ENCODE measurements at places on chromosomes 7 and 10.

DNA sequence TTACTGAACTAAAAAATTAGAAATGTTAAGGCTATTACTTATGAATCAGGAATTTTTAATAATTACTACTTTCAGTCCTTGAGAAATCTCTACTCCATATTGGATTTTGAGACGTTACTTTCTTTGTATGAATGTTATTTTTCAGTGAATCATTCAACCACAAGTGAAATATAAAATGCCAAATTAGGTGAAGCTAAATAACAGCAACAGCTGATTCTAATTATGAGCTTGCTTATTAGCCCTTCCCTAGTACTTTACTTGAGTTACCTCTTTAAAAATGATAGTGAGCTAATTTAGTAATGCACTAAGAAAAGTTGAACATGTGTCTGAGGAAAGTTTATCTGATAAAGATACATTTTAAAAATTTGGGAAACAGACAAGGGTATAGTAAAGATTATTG is 51.4 kb downstream of the PCGF5 start:
- DNase-seq = peak; percentile 82

GRCh38 chr10:69955211-69955805 is 97.3 kb upstream of the MACROH2A2 start:
- no peak for DNase-seq

DNA sequence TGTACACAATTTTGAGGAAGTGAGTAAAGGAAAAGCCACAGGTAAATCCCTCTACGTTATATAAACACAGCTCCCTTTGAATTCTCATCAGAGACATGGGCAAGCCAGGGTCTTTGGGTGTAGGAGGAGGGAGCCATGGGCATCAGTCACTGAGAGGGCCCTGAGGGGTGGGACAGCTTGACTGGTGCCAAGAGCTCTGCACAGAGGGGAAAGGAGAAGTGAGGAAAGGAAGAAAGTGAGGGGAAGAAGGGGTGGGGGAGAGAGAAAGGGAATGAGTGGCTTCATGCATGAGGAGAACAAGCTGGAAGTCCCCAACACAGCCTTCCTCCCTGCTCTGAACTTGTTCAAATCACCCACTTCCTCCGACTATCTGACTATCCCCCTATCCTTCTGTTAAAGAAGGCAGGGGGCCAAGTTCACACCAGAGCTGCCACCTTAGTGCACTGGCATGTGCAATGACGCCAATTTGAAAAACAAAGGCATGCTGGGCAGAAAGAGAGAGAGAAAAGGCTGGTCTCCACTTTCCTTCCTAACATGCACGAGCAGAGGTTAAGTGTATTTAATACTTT is 16.4 kb upstream of the RNF148 start:
- no peak for DNase-seq

DNA sequence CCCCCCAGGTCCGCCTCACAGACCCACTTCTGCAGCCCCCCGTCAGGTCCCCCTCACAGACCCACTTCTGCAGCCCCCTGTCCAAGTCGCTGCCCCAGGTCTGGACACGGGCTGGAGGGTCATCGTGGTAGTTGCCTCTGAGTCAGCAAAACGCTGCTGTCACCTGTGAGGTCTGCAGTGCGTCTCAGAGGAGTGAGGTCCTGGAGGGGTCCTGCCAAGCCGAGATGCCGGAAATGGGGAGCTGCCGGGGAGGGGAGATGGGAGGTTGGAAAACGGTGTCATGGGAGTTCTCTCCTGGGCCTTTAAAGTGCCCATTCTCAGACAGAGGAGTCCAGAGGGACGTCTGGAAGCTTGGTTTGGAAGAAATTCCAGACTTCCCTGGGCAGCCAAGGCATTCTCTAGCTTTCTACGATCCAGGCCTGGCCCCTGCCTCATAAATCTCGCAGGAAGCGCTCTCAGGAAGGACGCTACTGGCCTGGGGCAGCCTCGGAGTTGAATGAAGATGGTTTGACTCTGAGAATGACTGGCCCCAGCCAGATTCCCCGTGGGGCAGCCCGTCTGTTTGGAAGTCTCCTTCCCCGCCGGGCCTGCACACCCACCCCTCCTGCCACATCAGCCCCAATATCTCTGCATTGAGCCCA is 38.7 kb downstream of the CALML3 start:
- DNase-seq = peak; percentile 62

DNA sequence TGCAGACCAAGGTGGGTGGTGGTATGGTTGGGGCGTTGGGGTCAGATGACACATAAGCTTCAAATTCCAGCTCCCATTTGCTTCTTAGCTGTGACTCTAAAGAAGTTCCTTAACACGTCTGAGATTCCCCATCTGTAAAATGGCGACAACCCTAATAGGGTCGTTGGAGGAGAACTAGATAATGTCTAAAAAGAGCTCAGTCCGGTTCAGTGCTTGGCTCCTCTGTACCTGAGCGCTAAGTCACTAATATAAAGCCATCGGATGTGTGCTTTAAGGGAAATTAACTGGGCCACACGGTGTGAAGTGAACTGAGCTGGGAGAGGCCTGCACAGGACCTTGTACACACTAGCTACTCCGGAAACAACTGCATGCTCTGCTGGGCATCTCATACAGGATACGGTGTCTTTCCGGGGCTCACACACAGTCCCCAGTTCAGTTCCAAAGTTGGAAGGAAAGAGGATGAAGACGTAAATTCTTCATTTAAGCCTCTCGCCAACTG is 476 bp upstream of the ZFYVE27 start:
- DNase-seq = no peak

DNA sequence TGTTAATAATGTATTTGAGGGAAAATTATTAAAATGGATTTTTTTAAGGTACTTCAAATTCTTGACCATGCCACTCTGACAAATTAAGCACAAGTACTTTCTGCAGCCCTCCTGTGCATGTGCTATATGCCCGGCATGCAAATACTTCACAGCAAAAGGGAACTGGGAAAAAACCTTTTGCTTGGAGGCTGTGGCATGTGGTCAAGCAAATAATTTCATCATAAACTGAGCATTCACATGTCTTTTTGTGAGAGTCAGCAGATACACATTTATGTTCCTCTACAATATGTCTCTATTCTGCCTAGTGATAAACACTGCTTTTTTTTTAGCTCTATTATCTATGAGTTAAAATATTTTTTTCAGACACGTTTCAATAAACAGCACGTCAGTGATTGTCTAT is 53.7 kb upstream of the SEMA3A start:
- no peak for DNase-seq

DNA sequence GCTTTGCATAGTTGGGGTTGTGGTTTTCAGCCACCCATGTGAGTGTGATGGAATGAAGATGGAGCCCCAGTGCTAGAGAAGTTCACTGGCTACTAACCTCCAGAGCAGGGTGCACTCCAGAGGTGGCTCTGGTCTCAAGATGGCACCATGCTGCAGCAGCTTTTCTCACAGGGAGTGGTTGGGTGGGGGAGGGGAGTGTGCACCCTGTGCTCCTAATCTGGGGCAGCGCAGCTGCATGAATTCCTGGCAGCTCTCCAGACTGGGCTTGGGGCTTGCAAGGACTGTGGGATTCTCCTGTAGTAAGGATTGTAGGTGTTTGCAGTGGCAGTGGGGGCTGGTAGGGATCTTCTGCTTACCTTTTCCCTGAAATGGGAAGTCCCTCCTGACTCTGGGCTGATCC is 23.7 kb downstream of the PHTF2 start:
- no peak for DNase-seq

Data from GM23248 (cell line).